ENCODE measurements at places on chromosomes 16 and 17.

- DNase-seq, result no peak
Observed at GRCh38 chr16:19687279-19687678, 30.7 kb downstream of the KNOP1 start.

- DNase-seq, result no peak
Observed at GRCh38 chr16:27452569-27453493, 50.9 kb downstream of the IL21R start.

DNA sequence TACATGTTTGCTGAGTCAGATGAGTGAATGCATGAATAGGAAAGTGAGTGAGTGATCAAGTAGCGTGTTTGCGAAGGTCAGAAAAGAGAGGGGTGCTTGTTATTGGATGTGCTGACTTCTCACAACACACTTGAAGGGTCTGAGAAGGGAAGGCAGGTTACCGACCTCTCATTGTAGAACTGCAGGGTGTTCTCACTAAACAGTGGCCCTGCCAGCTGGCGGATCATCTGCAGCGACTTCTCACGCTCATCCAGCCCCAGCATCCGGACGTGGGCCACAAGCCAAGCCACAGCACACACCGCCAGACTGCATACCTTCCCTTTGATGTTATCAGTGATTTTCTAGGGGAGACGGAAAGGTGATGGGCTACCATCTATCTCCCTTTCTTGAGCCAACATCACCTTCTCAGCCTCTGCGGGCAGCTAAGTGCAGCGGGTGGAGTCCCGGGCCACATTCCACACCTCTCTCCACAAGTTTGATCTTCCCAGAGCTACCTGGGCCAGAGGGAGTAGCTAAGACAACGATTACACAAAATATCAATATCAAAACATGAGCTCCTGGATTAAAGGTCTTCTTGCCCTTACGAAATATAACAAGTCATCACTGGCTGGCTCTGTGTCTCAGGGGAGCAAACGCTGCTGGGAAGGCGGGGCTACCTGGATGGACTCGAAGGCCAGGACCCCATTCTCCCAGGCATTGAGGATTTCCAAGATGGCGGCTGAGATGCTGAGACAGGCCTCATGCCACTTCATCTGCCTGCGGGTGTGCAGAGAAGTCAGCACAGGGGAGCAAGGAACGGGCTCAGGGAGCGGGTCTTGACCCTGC lies 11.0 kb downstream of the CSF3 start:
- DNase-seq, result no peak

GRCh38 chr17:78715000-78715771 lies 66.9 kb downstream of the CYTH1 start:
- no peak for DNase-seq

GRCh38 chr16:87919681-87919994 lies 16.7 kb downstream of the CA5A start:
- DNase-seq, result no peak

GRCh38 chr17:28384281-28385036 lies 13.0 kb downstream of the SARM1 start:
- peak; percentile 77 for DNase-seq

GRCh38 chr17:69961501-69962145 lies 113.4 kb upstream of the KCNJ16 start:
- no peak for DNase-seq

GRCh38 chr16:83835586-83836566 lies 28.1 kb downstream of the HSBP1 start:
- DNase-seq, result no peak

- no peak for DNase-seq
Observed at GRCh38 chr17:50430821-50431618, 5.0 kb downstream of the ACSF2 start.

- no peak for DNase-seq
Observed at GRCh38 chr16:54939510-54940278, 9.0 kb downstream of the IRX5 start.

DNA sequence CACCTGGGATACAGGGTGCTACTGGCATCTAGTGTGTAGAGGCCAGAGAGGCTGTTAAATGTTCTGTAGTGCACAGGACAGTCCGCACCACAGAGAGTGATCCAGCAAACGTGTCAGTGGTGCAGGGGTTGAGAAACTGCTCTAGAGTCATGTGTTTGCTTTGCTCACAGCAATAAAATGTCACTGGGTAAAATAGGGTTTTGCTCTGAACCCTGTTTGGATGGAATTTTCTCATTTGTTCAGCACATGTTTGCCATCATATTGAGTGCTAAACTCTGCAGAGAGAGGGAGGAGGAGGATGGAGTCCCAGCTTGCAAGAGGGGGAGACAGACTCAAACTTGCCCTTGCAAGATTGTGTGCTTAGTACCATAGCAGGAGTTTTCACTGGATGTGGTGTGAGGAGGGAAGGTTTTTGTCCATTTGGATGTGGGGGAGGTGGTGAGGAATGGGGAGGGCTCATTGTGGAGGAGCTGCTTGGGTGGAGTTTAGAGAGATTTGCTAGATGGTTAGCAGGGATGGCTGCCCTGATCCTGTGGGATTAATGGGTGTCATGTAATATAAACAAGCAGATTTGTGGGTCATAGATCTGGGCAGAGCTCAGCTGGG lies 11.8 kb downstream of the PLCG2 start:
- DNase-seq, result no peak

DNA sequence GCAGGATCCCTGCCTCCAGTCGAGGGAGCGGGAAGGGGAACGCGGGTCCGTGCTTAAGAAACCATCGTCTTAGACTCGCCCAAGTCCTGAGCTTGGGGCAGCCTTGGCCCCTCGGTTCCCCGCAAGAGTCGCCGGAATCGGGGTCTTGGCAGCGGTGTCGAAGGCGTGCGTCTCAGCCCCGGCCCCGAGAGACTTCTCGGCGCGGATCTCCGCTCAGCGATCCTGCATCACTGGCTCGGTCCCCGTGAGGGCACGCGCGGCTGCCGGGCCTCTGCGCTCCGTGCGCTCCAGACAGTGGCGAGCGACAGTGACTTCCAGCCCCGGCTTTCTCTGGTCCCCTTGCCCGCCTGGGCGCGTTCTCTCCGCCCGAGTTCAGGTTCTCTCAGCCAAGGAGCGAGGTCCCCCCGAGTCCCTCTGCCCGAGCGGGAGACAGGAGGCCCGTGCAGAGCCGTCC lies 380 bp downstream of the HS3ST3A1 start:
- DNase-seq, result peak; percentile 32

GRCh38 chr17:65389949-65390348 lies 171.5 kb downstream of the AXIN2 start:
- DNase-seq, result no peak

GRCh38 chr17:43713494-43714162 lies 45.0 kb downstream of the SOST start:
- peak; percentile 44 for DNase-seq

DNA sequence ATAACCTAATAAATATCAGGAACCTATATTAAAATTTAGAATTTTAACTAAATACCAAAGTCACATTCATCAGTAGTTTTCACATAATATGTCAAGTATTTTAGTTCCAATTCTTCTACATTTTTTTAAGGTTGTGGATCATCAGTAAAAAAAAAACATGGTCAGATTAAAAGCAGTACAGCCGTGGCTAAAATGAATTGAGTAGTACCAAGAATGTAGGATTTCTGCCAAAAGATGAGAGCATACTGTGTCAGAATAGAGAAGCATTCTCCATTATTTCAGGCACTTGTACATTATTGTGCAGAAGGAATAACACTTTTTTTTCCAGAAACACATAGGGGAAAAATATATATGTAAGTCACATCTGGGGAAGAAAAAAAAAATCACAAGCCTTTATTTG lies 1176.1 kb downstream of the CDH11 start:
- no peak for DNase-seq

GRCh38 chr17:14672830-14673229 lies 371.9 kb downstream of the HS3ST3B1 start:
- no peak for DNase-seq

- DNase-seq, result no peak
Observed at GRCh38 chr16:85129876-85130704, 17.8 kb upstream of the CIBAR2 start.

GRCh38 chr17:33523577-33523981 lies 230.5 kb upstream of the ASIC2 start:
- no peak for DNase-seq

Data from stimulated activated CD8-positive, alpha-beta memory T cell treated with anti-CD3 and anti-CD28 coated beads, Interleukin-4, amount 100 ng/mL, for 48 hours (primary cell).